Small intestine (tissue), 16 donors: ENCODE measurements at places on chromosomes 2 and 18.
A peak's percentile ranks its signal among the peaks of the same experiment; 100 is the strongest.

- no peak for DNase-seq
Observed at GRCh38 chr2:28447943-28448792, 47.7 kb upstream of the PLB1 start.

GRCh38 chr2:159755788-159756187 is 42.2 kb downstream of the CD302 start:
- peak; percentile 28 for DNase-seq

DNA sequence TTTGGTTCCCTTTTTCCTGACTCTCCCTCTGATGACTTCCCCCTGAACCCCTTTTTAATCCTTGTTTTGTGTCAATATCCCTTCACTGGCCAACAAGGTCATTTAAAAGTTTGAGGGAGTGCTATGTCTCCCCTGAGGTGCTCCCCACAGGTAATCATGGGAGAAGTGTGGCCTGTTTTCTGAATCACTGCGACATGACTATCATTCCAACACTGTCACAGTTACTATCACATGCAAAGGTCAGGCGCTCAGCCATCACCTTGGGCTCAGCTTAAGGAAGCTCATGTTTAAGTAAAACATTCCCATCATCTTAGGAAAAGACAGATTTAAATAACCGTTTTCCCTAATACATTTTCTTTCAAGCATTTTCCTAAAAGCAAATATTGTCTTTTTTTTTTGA is 20.9 kb upstream of the ACAA2 start:
- DNase-seq, result peak; percentile 60

DNA sequence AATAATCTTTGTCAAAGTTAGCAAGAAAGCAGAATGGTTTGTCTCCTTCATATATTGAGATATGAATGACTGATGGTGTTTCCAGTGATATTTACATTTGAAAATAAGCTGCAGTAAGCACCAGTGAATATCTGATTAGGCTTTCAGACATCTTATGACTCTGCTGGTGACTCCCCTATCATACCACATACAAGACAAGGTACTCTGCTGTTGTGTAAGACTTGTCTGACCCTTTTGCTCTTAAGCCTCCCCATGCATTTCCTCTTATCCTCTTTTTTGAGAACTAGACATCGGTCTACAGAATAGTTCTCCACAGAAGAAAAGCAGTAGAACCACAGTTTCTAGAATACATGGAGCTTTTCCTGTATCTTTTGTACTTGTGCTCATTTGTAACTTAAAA is 9.3 kb downstream of the POLI start:
- DNase-seq, result no peak

GRCh38 chr2:43412114-43412753 is 183.6 kb downstream of the THADA start:
- DNase-seq, result no peak

GRCh38 chr18:50393802-50394201 is 19.0 kb downstream of the SKA1 start:
- DNase-seq, result no peak

DNA sequence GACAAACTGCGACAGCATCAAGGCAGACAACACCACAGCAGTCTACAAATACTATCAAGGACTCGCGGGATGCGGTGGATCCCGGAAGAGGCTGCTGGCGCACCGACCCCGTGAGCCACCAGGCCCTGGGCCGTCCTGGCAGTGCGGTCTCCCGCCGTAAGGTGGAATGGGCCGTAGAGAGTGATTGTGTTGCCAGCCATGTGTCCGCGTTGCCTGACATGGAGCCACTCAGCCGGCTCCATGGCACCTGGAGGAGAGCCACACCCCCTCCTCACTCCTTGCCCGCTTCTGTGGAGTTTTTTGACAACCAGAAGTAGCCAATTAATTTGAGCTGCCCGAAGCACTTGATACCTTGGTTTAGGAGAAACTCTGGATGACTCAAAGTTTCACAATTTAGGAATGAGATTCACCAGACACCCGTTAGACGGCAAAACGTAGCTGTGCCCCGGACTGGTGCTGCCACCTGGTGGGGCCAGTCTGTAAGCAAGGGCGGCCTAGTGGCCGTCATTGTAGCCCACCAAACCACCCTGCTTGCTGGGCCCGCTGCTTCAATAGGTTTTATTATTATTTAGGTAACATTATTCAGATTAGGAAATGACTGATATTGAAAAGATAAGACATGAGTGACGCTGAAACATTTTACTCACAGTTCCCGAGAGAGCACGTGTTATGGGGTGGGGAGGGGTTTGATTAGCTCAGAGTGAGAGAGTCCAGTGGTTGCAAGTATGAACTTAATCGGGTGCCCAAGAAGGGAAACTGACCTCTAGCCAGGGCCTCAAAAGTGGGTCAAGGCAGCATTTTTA is 10.2 kb upstream of the IMP4 start:
- DNase-seq, result peak; percentile 77
